Smooth muscle cell of the coronary artery (primary cell): ENCODE measurements at places on chromosomes 16 and 17. TPM values are rescaled to one million over a fixed set of nuclear protein-coding genes. Genes with fewer than 3 reads are reported as not detected.

Gene ZP2
- total RNA-seq = not detected in 2 replicates

Gene PTX4
- total RNA-seq = not detected in 2 replicates

Gene UMOD
- not detected in 2 replicates for total RNA-seq

Gene NR1D1
- 0.90 and 0.94 TPM in 2 replicates for total RNA-seq

Gene OR3A3
- total RNA-seq = not detected in 2 replicates

Gene CYTH1
- total RNA-seq = 8.1 and 10.7 TPM in 2 replicates

Gene FOXN1
- total RNA-seq = not detected in 2 replicates

Gene HSF5
- not detected in 2 replicates for total RNA-seq

Gene SLC16A11
- 0.08 and 0.12 TPM in 2 replicates for total RNA-seq

Gene TOM1L1
- 9.8 and 22.2 TPM in 2 replicates for total RNA-seq

Gene NACA2
- total RNA-seq = not detected in 2 replicates

Gene TBC1D3D
- 0.12 TPM in 1 of 2 replicates, not detected in the other for total RNA-seq

Gene SLC35G6
- total RNA-seq = not detected in 2 replicates

Gene MYH2
- not detected in 2 replicates for total RNA-seq

Gene GRIN2C
- 0.15 and 0.23 TPM in 2 replicates for total RNA-seq

Gene LRRC75A
- 0.82 and 0.83 TPM in 2 replicates for total RNA-seq

Gene SRCIN1
- under 0.01 and 0.12 TPM in 2 replicates for total RNA-seq

Gene AOC2
- total RNA-seq = 0.23 and 0.30 TPM in 2 replicates

Gene PRPF8
- 69.7 and 82.7 TPM in 2 replicates for total RNA-seq

Gene ACAP1
- 1.3 and 4.3 TPM in 2 replicates for total RNA-seq

Gene CLDN7
- 0.70 and 1.6 TPM in 2 replicates for total RNA-seq

Gene NXPH3
- 1.4 and 1.5 TPM in 2 replicates for total RNA-seq

Gene SUMO2
- 148 and 219 TPM in 2 replicates for total RNA-seq

Gene CCL14
- not detected in 2 replicates for total RNA-seq

Gene SLC43A2
- total RNA-seq = 7.8 and 16.5 TPM in 2 replicates

Gene SARM1
- total RNA-seq = 3.6 and 6.6 TPM in 2 replicates

Gene CIBAR2
- 0.15 TPM in 1 of 2 replicates, not detected in the other for total RNA-seq

Gene BMERB1
- 20.1 and 64.9 TPM in 2 replicates for total RNA-seq

Gene CACNG3
- total RNA-seq = not detected in 2 replicates

Gene KRTAP9-2
- total RNA-seq = not detected in 2 replicates

Gene TOB1
- total RNA-seq = 5.5 and 7.5 TPM in 2 replicates
